Stimulated activated CD8-positive, alpha-beta memory T cell treated with anti-CD3 and anti-CD28 coated beads, Interleukin-7, amount 100 ng/mL, for 4 hours (primary cell): ENCODE measurements at places on chromosomes 4 and X.

DNA sequence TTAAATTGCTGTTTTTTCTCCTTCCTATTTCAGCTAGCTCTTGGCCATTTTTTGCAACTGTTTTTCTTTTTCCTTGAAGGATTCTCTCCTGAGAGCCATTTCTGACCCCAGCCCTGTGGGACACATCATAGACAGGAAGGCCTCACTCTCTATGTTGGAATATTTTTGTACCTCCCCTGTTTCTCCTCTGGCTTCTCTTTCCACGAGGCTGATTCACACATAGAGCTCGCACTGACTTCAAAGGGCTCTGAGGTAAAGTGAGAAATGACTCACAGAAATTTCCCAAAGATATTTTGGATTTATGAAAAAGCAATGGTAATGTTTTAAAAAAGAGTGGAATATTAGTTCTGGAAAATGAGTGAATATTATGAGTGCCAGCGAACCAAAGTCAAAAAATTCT lies 181.7 kb upstream of the IGFBP7 start:
- DNase-seq: no peak

GRCh38 chr4:123505095-123506010 lies 108.8 kb downstream of the SPRY1 start:
- peak; percentile 11 for DNase-seq

GRCh38 chr4:77344001-77344400 lies 187.0 kb downstream of the CCNG2 start:
- no peak for DNase-seq

DNA sequence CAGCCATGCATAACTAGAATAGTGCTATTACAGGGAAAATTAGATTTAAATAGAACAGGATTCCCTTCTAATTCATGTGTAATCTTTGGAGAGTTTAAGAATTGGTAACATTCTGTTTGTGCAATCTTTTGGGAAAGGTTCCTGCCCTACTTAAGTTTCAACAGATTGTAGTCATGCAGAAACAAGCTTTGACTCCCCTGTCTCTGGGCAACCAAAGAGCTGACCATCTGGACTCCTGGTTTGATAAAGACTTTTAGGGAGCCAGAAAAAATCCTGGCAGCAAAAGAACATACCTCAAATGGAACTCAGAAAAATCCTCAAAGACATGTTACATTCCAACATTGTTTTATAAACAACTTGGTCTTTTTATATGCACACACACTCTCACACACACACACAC lies 191.1 kb upstream of the NEIL3 start:
- DNase-seq: no peak

DNA sequence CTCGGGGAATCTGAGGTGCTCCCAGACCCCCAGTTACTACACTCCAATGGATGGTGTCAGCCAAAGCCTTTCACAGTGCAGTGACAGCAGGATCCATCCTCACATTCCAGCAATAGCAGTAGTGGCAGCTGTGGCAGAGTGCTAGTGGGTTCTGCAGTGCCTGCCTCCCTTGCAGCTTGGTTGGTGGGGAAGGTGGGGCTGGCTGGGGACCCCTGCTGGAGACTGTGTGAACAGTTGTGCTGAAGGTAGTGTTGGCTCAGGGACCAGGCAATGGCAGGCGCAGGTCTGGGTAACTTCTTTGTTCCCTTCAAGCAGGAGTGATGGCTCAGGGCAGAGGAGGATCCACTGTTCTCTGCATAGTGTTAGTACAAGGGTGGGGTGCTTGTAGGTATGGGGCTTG lies 343.7 kb upstream of the TRAM1L1 start:
- no peak for DNase-seq

GRCh38 chr4:169611157-169611556 lies 1.2 kb downstream of the NEK1 start:
- no peak for DNase-seq
